ENCODE measurements at places on chromosomes 6 and 20. TPM values are rescaled to one million over a fixed set of nuclear protein-coding genes. Genes with fewer than 3 reads are reported as not detected.

C2 gene
- total RNA-seq, result not detected

EPB41L2 gene
- total RNA-seq, result 78.7 TPM

GPR63 gene
- total RNA-seq, result 1.2 TPM

EYA2 gene
- not detected for total RNA-seq

NOX3 gene
- total RNA-seq, result not detected

BPIFA1 gene
- not detected for total RNA-seq

ULBP2 gene
- total RNA-seq, result 8.2 TPM

UBD gene
- total RNA-seq, result 39.4 TPM

UBE2C gene
- total RNA-seq, result 0.75 TPM

REPS1 gene
- 29.3 TPM for total RNA-seq

ANKEF1 gene
- total RNA-seq, result 5.2 TPM

Data from renal cortical epithelial cell (primary cell).